Suprapubic skin (tissue), 4 donors: ENCODE measurements at places on chromosomes 6 and 20.

- DNase-seq = no peak
These were observed 231.9 kb upstream of the FAM83B start for GRCh38 chr6:54614499-54615195.

GRCh38 chr6:143485967-143486366, 25.6 kb downstream of the FUCA2 start:
- no peak for DNase-seq

DNA sequence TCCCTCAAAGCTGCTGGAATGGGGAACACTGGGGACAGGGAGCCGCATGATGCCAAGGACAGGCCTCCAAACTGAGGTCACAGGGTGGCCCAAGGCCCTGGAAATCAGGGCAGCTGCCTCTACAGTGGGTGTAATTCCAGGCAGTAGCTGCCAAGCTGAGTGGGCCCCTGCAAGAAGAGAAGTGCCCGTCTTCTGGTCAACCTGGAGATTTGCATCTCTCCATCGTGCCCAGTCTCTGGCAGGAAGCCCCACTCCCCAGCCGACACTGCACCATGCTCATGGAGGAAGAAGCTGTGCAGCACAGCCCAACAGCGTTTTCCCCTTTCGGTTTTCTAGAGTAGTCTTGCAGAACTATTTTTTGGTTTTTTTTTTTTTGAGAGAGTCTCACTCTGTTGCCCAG, 2.2 kb upstream of the FAM209A start:
- peak; percentile 65 for DNase-seq

GRCh38 chr6:84691978-84692623, 72.3 kb downstream of the TBX18 start:
- DNase-seq = no peak

GRCh38 chr6:20652299-20653084, 118.2 kb downstream of the CDKAL1 start:
- no peak for DNase-seq

DNA sequence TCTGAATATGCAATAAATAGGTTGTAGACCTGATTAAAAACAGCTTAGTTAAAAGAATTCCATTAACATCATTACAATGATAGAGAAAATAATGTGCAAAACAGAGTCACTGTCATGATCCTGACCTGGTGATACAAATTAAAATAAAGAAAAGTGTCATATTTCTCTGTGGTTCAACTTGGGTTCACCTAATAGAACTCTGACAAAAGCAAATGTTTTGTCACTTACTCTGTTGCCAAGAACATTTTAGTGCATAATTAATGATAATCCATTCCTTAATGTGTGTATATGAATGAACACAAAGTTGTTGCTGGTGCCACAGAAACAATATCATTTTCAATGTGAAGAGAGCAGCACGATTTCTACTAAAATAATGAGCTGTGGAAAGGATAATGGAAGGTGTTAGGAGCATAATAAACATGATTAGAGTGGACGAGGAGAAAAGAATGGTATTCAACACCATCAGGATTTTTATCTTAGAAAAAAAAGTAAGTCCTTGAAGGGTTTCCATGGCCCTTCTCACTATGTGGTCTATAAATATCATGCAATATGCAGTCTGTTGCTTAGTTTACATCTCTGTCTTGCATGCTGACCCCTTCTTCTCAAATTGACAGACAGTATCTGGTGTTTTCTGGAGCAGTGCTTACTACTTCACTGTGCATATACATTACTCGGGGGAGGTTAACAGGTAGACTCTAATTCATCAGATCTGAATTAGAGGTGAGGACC, 656.6 kb upstream of the MMS22L start:
- no peak for DNase-seq

DNA sequence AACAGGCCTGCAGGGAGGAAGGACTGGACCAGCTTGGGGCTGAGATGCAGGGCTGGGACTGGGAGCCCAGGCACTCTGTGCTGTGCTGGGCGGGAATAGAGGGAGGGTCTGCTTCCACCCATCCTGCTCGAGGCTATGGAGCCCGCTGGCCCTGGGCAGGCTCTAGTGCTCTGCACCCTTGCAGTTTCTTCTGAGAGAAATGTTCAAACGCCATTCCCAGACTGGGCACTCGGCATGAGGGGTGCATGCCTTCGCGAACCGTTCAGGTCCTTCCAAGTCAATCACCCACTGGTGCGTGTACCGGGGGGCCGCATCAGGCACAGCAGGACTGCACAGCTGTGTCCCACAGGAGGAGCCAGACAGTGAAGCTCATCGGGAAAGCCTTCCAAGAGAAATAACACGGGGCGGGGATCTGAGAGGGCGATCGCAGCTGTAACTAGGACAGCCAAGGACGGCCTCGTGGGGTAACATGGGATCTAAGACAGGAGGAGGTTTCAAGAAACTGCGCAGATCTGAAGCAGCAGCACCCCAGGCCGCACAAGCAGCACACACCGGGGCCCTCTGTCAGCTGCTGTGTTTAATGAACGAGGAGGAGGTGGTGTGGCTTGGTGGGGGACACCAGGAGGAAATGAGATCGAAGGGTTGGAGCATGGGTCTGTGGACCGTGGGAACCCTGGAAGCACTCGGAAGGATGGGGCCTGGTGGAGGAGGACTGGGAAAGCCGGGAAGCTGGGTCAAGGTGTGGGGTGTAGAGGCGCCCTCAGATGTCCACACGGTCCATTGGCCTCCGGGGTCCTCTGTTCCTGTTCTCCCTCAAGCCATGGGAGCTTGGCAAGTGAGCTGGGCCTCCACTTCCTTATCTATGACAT, 26.1 kb upstream of the PYGB start:
- peak; percentile 82 for DNase-seq

DNA sequence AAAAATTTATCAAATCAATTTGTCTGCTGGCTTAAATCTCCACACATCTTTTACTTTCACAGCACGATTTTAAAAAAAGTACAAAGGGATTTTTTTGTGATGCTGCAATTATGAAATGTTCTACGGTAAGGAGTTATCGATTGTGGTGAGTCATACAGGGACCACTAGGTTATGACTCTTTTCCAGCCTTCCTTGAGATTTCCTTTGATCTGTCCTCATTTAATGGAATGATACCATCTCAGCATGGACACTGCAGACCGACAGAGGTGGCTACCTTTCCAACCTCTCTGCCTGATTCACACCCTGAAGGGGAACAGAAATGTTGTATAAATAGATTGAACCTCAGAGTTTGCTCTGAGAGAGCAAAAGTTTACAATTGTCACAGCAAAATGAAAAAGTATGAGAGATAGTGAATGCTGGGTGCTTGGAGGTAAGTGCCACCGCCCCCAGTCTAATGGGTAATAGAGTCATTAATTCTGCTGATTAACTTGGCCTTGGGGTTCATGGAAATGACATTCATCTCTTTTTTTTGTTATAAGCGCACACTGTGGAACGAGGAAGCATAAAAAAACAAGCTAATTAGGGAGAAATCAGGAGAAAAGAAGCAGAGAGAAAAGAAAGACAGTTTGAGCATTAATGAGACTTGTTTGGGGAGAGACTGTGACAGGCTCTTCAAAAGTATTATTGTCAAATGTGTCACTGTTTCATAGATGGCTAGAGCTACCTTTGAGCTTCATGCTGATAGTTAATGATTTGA, 306.0 kb downstream of the RNF144B start:
- DNase-seq = no peak

GRCh38 chr6:67248077-67248476, 1387.0 kb upstream of the ADGRB3 start:
- DNase-seq = no peak

DNA sequence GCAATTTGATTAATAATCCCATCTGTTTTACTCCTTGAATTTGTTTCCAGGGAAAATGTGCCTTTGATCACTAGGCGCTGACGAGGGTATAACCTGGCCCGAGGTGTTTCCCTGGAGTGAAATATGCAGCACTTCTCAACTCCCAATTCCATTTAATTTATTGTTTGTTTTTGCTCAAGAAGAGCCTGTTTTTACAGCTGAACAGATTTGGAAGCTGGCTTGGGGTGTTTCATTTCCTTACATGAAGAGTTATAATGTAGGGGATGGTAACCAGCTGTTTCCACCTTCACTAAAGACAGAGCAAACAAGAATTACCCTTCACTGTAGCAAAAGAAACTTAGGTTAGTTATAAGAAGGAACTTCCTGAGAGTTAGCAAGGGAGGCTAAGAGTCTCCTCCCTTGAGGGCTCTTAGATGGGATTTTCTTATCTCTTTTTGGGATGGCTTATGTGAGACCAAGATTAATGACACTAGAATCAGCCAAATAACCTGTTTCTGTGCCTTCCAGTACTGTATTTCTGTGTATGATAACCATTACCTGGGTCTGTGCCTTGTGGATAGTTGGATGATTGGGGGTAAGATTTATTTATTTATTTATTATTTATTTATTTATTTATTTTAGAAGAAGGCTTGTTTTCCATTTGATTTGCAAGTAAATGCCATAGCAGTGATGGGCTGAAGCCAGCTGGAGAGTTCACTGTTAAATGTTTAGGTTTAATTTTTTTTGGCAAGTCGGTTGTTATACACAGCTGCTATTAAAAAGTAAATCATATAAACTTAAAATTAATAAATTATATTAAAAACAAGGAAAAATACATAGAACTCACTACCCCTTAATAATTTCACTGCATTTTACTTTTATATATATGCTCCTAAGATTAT, 162.2 kb upstream of the BMP2 start:
- no peak for DNase-seq

DNA sequence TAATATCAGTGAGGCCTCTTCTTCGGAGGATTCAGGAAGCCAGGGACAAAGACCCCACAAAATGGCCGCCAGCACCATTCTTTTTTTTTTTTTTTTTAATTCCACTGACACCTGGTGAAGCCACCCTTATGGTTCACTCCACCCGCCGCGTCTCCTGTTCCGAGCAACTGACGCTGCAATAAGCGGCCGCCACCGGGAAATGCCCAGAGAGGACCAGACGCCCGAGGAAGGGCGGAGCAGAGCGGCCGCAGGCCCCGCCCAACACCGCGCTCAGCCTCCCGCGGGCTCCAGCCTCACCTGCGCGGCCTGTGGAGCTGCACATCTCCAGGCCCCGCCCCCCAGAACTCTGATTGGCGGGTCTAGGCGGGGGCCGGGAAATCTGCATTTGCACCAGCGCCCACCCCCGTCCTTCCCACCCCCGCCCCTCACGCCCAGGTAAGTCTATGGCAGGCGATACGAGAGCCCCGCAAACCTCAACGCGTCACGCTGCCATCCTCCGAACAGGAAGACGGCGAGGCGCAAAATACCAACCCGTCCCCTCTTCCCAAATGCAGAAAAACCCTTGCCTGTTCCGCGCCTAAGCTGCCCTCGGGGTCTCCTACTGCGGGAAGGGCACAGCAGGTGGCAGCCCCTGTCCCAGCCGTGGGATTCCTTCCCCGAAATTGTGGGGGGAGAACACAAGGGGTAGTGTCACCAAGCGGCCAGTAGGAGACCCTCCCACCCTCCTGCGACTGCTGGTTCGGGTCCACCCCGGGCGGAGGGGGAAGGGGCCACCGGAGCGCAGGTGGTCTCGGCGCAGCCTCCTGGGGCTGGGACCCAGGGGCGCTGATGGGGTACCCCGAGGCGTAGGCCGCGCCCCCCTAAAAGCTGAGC, 960 bp downstream of the ATP9A start:
- DNase-seq = no peak

- DNase-seq = no peak
These were observed 308.3 kb downstream of the LAMA2 start for GRCh38 chr6:129191235-129191634.

DNA sequence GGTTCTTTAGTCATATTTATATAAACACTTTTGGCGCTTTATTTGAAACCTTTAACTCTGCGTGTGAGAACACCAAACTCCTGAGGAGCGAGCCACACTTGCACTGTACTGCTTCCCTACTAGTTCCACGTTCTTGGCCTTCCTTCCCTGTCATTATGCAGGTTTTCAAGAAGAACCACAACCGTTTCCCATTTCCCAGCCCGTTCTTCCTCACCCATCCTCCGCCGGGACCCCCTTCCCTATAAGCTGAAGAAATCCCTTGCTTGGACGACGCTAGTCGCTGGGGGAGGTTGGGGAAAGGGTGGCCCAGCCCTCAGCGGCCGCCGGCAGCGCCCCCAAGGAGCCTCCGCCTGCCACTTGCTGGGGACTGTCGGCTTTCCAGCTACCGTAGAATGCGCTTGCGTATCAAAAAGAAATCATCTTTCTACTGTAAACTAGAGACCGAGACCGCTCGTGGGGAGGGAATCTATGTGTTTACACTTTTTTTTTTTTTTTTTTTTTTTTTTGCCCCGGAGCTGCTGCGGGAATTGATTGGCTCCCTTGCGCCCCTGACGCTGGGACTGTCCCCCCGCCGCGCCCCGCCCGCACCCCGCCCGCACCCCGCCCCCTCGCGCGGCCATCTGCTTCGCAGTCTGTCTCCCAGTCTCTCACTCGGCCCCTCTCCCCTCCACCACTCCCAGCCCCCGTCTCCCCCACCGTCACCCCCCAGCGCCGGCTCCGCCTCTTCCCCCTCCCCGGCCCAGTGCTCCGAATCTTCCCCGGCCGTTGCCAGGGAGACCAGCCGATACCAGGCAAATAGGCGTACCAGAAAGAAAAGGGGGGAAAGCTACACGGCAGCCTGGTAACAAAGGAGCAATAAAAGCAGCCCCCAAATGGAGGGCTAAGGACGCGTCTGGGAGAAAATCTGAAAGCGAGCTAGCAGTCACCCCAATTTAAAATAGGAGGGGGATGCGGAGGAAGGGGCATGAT, 2.3 kb upstream of the MARCKS start:
- peak; percentile 85 for DNase-seq

- no peak for DNase-seq
These were observed 1.9 kb upstream of the POU3F2 start for GRCh38 chr6:98832284-98833056.

GRCh38 chr20:8568075-8568474, 436.0 kb downstream of the PLCB1 start:
- DNase-seq = no peak

GRCh38 chr20:59748619-59749191, 144.4 kb downstream of the PHACTR3 start:
- no peak for DNase-seq

GRCh38 chr20:16641511-16642023, 68.3 kb upstream of the KIF16B start:
- no peak for DNase-seq

DNA sequence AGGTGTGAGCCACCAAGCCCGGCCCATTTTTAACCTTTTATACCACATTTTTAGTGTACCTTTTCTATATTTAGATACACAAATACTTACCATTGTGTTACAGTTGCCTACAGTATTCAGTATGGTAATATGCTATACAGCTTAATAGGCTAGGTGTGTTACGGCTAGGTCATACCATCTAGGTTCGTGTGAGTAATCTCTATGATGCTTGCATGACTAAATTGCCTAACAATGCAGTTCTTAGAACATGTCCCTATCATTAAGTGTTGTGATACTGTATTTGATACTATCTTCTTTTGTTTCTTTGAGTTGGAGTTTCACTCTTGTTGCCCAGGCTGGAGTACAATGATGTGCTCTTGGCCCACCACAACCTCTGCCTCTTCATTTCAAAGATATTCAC, 387.7 kb upstream of the SASH1 start:
- no peak for DNase-seq

- DNase-seq = no peak
These were observed 53.1 kb downstream of the KIF16B start for GRCh38 chr20:16520154-16520553.

- no peak for DNase-seq
These were observed 106.6 kb downstream of the RNASET2 start for GRCh38 chr6:166849749-166850183.

- DNase-seq = no peak
These were observed 44.7 kb downstream of the SLC35F1 start for GRCh38 chr6:117951783-117952182.
